ENCODE measurements at places on chromosomes 2 and 18.
A peak's percentile ranks its signal among the peaks of the same experiment; 100 is the strongest.

GRCh38 chr2:70919672-70920366 lies 15.9 kb upstream of the ATP6V1B1 start:
- DNase-seq, result peak; percentile 86

- DNase-seq, result peak; percentile 83
Measured at GRCh38 chr2:237072067-237072931, 13.4 kb upstream of the COPS8 start.

DNA sequence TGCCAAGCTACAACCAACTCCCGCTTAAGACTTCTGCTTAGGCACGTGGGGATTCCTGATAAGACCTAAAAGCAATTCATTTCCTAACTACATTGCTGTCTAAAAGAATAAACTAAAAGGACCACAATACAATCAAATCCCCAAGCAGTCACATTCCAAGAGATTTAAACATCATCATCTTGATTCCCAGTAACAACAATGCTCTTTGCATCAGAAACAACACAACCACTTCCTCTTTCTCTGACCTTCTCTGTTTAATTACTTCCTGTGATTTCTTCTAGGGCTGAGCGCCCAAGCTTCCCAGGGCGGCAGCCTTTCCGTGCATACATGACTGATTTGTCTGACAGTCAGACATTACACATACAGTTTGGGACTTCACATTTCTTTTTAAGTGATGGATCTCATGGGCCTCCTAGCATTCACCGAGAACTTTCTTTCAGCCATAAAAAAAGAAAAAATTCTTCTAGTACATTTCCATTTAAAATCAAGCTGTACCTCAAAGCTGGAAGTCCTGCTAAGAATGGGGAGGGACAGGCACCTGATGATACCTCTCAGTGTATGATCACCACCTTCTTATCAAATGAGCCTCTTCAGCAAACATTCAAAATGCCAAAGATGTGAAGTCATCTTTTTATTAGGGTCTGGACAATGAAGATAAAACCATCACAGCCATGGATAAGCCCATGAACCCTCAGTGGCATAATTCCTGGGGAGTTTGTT lies 11.5 kb downstream of the SPRED2 start:
- DNase-seq, result peak; percentile 83

GRCh38 chr2:182482511-182482910 lies 55.7 kb upstream of the PDE1A start:
- no peak for DNase-seq

DNA sequence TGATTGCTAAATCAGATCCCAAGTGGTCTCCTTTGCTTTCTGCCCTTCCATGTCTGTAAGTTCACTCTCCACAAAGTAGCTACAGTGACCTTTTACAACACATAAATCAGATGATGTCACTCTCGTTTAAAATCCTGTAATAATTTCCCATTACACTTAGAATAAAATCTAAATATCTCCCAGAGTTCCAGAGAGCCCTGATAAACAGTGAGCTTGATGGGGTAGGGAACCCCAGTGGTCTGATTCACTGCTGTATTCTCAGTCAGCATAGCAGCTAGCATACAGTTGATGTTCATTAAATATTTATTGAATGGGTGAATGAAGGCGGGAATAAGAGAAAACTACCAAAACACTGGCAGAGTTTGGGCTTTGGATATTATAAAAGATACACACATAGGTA lies 117.7 kb downstream of the ZAP70 start:
- no peak for DNase-seq

DNA sequence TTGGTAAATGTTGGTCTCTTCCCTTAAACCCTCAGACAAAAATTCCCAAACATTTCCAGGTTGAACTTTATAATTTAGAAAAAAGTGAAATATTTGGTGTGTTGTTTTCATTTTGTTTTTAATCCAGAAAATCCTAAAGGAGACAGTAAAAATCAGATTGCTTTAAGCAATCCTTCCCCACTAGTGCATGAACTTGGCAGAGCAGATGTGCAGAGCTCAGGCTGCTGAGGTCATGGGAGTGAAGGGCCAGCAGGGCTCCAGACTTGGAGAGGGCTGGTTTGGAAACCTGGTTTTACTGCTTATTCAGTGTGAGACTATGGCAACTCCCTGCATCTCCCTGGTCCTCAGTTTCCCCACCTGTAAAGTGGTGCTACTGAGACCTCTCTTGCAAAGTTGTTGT lies 66.7 kb upstream of the TEX51 start:
- DNase-seq, result no peak

DNA sequence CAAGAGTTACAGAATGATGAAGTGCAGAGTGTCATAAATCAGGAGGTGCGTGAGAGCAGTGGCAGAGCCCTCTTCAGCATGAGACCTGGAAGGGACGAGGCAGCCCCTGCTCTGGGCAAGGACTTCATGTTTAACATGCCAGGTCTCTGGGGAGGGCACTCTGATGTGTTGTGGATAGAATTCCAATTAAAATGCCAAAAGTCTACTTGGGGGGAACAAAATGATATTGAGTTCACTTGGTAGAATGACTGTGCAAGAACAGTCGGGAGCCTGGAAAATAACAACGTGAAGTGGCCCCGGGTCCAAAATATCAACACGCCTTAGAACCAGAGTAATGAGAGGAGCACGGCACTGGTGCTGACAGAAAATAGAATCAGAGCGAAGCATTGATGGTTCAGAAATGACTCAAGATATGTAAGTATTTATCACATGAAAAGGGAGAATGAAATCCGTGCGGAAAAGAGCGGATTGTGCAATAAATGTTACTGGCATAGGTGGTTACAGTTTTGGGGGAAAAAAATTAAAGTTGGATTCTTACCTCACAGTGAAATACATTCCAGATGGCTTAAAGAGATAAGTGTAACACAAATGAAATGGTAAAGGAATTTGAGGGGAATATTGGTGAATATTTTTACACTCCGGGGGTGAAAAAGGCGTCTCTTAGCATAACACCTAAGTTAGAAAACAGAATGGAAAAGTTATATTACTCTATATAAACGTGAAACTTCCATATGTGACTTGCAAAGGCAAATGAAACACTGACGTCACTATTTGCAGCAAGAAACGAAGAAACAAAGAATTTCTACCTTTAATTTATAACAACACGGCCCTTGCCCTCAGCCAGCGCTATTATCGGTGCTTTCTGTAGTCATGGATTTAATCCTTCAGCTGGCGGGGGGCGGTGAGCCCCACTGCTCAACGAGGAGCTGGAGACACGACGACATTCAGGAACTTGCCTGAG lies 159.4 kb upstream of the TWIST2 start:
- peak; percentile 30 for DNase-seq

GRCh38 chr2:166671801-166672200 lies 177.8 kb upstream of the SCN7A start:
- peak; percentile 14 for DNase-seq

DNA sequence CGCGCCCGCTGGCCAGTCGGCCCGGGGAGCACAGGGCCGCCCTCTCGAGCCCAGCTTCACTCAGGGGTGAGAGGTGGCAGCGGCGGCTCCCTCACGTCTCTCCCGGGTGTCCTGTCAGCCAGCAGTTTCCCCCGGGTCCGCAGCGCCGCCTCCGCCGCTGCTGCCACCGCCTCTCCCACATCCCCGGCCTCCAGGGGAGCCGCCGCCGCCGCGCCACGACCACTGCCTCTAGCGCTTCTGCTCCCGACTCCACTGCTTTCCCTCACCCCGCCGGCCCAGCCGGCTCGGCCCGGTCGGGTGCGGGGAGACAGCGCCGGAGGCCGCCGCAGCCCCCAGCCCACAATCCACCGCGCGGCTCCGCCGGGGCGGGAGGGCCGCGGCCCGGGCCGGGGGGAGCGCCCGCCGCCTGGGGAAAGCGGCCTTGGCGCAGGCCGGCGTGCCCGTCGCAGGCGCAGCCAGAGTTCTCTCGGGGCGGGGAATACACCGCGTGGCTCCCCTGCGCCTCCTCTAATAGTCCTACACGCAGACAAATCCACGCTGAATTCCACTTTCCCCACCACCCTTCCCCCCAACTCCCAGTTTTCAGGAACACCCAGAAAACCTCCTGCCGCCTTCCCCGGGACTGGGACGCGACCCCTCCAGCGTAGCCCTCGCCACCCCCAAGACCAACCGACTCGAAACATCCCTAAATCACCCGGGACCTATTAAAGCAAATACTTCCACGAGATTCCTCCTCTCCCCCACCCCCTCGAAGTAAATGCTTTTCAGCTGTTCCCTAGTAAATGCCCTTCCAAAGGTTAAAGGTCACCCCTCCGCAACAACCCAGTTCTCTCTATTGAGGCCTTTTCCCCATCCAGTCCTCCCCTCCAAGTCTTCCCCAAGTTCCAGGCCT lies at the start of gene VPS54:
Gene VPS54 (minus strand): TSS at position 346 of the 892 bp plus-strand sequence. CDS start 35,429 bp downstream, outside the sequence.
- peak; percentile 65 for DNase-seq

DNA sequence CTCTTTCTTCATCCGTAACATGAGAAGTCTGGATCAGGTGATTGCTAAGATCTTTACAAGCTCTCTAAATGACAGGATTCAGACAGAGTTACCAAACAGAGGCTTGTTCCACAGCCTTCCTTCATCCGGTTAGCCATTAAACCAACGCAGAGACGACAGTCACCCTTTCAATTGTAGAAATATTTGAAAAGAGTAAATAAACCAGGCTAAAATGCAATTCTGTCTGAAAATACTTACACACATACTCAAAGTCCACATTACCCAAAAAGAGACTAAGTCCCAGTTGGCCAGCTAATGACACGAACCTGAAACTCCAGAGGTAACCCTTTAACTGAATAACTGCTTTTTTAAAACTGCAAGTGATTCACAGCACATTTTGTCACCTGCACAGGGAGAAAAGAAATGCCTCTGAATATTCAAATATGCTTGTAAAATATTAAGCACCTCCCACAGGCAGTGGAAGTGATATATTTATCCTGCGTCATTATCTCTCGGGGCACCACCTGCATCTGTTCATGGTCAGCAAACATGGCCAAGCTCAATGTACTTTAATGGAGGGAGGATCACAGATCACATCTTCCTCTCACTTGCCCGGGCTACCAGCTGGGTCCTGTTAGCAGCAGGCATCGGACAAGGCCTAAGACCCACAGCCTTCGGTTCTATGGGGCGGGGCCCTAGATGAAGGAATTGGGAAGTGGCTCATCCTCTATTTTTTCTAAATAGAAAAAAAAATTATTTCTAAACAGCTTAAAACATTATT lies 38.8 kb upstream of the DNER start:
- DNase-seq, result no peak

GRCh38 chr2:30349691-30350090 lies 97.4 kb upstream of the LCLAT1 start:
- DNase-seq, result no peak

- peak; percentile 59 for DNase-seq
Measured at GRCh38 chr2:210553373-210553772, 3.0 kb upstream of the CPS1 start.

DNA sequence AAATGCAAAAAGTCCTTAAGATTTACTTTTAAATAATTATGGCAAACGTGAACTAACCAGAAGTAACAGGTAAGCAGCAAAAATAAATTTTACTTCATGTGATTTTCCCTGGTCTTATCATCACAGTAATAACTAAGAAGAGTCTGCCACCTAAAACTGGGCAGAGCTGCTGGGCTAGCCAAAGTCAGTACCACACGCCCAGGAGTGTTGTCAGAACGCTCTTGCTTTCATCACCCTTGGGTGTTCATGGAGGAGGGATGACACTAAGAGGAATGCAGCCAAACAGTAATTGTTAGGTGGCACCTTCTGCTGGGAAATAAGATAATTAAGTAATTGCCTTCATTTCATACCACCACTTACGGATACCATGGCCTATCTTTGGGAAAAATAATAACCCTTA lies 92.0 kb upstream of the NEUROD1 start:
- DNase-seq, result no peak

DNA sequence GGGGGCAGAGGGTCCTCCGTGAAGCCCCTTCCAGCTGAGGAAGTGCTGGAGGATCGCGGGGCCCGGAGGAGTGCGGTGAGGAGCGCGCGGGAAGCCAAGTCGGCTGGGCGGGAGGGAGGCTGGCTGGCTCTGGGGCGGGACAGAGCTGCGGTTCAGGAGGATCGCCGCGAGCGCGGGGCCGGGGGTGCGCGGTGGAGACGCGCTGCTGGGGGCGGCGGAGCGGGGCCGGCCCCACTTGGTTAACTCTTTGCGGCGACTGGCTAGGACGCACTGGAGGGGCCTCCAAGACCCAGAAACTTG lies 464 bp downstream of the CYBRD1 start:
- DNase-seq, result peak; percentile 48

DNA sequence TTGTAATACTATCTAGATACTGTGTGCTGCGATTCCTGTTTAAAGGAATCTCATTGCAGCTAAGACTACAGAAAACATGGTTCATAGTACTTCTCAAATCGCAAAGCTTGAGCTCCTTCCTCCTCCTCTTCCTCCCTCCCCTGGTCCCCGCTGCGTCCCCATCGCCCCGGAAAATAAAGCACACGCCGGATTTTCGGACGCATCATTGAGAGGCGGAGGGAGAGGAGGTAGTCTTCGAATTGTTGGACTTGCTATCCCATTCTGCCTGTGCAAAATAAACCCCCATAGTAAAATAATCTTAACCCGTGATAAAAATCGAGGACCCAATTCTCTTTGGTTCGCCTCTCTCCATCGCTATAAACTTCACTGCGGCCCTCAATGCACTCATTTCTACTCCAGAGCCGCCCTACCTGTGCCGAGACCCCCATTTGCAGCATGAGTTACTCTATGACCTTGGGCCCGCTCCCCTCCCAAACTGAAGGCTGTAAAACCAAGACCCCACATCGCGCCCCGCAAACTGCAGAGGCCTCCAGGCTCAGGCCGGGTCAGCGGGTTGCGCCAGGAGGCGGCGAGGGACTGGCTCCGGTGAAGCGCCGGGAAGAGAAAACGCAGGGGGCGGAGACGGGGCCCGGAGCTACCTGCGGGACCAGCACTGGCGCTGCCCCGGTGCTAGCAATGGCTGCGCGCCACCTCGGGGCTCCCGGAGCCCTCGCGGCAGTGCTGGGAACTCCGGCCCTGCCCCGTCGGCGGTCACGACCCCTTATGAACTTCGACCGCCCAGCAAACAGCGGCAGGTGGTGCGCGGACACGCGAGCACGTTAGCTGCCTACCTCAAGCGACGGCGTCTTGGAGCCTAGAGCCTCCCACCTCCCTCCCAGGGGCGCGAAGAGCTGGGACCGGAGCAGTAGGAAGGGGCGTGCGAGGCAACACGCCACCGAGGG lies 649 bp downstream of the ESCO1 start:
- peak; percentile 10 for DNase-seq

GRCh38 chr2:10522170-10522448 lies 74.0 kb upstream of the ODC1 start:
- DNase-seq, result no peak

GRCh38 chr2:54522624-54523281 lies 66.6 kb downstream of the SPTBN1 start:
- peak; percentile 71 for DNase-seq
